ENCODE measurements at places on chromosomes 2 and 18.

DNA sequence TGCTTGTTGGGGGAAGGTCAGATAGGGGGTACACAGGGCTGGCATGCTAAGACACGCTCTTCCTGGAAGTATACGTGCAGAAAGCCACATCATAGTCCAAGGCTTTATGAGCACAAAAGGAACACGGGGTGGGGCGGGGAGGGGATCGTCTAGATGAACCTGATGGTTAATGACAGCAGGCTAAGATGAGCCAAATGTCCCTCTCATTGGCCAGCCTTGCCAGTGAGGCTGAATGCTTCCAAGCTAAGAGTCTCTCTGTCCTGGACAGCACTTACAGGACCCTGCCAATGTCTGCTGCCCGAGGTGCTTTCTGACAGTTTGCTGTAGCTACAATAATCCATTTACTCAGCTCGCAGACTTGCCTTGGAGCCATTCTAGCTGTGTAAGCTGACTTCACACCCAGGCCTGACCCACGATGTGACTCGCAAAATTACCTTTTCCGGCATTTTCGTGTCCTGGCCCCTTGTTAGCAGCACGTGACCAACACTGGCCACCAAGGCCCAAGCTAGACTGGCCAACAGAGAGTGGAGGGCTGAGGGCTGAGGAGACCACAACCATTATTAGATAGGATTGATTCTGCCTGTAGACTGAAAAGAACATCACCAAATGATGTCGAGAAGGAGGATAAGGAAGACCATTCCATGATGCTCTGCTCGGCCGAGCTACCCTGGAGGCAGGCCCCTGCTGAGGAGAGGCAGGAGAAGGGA, 84.2 kb downstream of the MALT1 start:
- no peak for DNase-seq

DNA sequence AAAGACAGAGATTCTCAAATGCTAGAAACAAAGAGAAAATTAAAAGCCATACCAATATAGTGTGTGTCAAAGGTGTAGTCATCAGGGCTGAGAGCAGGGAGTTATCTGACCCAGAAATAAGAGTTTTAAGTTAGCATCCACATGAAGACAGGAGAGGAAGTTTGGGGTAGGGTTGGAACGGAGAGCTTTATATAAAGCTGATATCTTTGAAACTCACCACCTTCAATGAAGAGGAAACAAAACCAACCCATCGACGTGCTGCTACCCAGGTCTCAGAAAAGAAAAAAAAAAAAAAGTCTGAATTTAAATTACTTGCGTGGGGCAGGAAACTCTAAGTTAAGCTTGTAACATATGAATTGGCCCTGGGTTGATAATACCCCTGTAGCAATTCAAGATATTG, 42.4 kb downstream of the ARL4C start:
- DNase-seq = no peak

GRCh38 chr18:9082711-9083510, 19.6 kb upstream of the NDUFV2 start:
- no peak for DNase-seq

DNA sequence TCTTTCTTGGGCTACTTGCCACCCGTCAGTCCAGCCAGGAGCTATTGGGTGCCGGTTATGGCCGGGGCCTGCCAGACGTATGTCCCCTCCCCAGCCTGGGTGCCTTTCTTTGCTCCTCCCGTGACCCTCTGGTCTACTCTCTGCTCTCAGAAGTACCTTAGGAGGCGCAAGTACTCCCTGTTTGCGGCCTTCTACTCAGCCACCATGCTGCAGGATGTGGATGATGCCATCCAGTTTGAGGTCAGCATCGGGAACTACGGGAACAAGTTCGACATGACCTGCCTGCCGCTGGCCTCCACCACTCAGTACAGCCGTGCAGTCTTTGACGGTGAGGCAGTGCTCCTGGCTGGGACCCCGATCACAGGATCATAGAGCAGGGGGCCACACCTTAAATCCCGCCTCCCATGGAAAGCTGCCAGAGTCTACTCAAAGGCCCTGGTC, 99.5 kb downstream of the DYSF start:
- DNase-seq = no peak

DNA sequence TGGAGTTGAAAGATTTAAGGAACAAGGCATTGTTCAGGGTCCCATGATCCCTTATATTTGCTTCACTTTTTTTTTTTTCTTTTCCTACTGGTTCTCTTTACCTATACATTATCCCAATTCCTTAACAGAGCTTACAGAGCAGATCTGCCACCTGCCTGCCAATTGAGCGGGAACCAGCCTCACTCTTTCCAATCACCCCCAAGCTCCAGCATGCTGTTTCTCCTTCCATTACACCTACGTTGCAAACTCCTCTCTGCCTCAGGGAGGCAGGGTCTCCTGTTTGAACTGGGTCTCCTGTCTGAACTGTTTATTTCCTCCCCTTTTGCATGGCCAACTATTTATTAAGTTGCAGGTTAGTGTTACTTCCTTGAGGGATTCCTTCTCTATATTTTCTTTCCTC, 77.2 kb upstream of the SLC38A11 start:
- no peak for DNase-seq

DNA sequence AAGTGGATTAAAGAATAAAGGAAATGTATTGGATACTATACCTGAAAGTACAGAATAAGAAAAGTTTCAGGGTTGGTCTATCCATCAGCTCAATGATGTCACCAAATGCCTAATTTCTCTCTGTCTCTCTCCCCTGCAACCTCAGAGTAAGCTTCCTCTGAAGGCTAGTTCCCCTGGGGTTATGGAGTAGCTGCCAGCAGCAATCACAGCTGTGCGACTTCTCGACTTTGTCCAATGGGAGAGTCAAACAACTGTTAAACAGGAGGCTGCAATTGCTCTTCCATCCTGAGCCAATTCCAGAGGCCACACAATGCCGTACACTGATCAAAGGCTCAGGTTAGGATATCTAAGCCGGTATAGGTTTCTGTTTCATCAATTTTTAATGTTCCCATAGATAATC, 95.3 kb upstream of the FANCL start:
- no peak for DNase-seq

DNA sequence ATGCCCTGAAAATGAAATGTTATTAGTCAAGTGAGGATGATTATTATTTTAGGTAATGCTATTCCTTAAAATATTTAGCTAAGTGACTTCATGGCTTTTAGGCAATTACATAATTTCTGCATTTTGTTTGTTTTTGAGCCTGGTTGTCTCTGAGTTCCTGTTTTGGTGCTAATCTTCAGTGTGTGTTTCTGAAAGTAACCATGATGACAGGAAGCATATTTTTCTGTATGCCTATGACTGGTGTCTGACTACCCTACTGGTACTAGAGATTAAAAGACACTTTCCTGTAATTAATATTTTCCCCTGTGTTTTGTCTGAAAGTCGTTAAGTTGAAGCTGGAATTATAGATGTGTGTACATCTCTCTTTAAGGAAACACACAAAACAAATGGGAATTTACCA, 295.0 kb upstream of the SPRED2 start:
- DNase-seq = no peak

DNA sequence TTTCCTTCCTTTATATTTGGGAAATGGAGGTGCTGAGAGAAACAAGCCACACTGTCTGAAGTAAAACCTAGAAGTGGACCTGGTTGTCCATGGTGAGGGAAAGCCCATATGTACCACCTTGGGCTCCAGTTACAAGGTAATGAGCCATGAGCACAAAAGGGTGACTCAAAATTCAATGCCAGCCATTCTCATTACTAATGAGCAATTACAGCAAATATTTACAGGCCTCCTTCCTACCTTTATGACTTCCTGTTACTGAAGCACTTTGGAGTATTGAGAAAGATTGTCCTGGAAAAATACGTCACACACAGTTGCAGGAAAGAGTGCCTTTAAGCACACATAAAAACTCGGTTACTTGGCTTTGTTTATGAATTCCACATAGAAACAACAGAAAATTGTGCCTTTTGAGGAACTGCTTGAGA, 9.1 kb downstream of the EPAS1 start:
- no peak for DNase-seq

DNA sequence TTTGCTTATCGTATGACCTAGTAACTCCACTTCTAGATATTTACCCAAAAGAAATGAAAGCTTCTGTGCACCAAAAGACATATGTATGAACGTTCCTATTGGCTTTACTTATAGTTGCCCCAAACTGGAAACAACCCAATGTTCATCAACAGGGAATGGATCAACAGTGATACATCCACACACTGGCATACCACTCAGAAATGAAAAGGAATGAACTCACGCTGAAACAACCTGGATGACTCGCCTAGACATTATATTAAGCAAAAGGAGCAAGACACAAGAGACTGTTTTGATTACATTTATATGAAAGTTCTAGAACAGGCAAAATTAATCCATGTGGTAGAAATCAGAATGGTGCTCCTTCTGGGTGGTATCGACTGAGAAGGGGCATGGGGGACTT, 18.9 kb downstream of the ADRA2B start:
- DNase-seq = no peak

DNA sequence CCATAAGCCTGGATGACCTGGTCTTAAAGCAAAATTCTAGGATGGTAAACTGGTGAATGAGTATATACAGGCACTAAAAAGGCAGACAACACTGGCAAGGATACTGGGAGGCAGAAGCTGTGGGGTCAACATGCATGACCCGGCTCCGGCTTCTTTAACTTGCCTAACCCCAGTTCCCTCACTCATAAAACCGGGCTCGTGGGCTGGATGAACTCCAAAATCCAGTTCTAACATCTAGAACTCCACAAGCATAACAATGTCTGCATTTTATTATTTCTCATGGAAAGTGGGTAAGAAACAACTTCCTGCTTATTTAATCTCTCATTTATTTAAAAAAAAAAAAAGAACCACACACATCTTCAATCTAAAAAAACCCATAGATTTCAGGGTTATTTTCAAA, 57.3 kb downstream of the FARSB start:
- DNase-seq = no peak

DNA sequence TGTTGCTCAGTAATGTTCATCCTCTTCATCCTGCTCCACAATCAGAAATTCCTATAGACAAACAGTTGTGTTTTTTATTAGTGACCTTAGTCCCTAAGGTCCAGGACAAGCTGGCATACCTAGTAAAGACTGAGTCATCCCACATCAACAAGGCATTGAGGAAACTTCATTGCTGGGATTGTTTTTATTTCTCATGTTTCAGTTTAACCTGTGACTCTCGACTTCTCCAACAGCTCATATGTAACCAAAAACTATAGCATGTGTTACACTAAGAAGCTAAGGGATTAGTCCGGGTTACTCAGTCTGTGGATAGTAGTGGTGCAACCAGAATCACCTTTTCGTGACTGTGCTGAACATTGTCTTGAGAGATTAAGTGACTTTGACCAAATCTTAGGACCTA, 292.1 kb downstream of the RDH14 start:
- no peak for DNase-seq

DNA sequence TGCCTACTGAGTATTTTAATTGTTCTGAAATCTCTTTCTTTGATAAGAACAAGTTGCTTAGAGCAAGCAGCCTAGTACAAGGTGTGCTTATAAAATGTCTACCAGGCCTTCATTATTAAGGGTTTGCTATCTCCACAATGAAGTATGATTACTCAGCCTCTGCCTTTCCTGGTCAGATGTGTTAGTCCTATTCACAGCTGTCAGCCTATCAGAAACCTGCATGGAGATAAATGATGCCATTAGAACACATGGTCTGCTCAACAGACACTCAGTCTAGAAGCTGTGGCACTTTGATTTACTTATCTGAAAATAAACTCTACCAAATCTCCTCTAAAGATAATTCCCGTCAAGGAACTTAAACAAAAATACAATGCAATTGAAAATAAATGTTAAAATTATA, 448.7 kb downstream of the ERBB4 start:
- no peak for DNase-seq

DNA sequence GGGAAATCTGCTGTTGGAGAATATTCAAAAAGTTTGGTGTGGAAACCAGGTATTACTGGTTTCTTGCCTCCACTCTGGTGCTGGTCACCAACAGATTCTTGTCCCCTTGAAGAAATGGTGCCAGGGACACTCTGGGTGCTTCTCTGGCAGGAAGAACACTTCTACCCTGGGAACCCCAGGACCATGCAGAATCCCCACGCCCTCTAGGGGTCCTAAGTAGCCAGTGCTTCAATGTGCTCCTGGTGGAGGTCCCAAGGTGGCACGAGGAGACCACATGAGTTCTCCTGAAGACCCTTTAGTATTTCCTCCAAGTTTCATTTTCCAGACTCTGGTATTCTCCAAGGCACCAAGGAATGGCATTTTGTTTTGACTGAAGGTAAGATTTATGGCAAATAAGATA, 380.6 kb downstream of the TSN start:
- no peak for DNase-seq

- DNase-seq = no peak
These were observed 67.5 kb downstream of the PLCL1 start for GRCh38 chr2:197871780-197872456.

GRCh38 chr2:233791151-233791882, 13.2 kb downstream of the MROH2A start:
- no peak for DNase-seq

GRCh38 chr2:132424526-132425121, 8.0 kb downstream of the GPR39 start:
- no peak for DNase-seq

- no peak for DNase-seq
These were observed 18.6 kb upstream of the LINC00305 start for GRCh38 chr18:64167408-64167925.

- DNase-seq = no peak
These were observed 75.5 kb upstream of the SALL3 start for GRCh38 chr18:78904179-78904531.

GRCh38 chr2:219289537-219290361, 10.6 kb downstream of the DNAJB2 start:
- DNase-seq = no peak

- DNase-seq = no peak
These were observed 62.5 kb upstream of the HPCAL1 start for GRCh38 chr2:10240161-10240681.
